ENCODE measurements at places on chromosomes 16 and 17. TPM values are rescaled to one million over a fixed set of nuclear protein-coding genes. Genes with fewer than 3 reads are reported as not detected.

GRCh38 chr16:81626181-81626674, 152.9 kb upstream of the PLCG2 start:
- DNase-seq, result no peak

Gene SYT17
- 5.2 TPM for total RNA-seq

GRCh38 chr17:41013181-41013580, 4.3 kb upstream of the KRTAP3-1 start:
- no peak for DNase-seq

Gene PAFAH1B1
- total RNA-seq, result 118 TPM

Gene MT1X
- total RNA-seq, result 918 TPM

DNA sequence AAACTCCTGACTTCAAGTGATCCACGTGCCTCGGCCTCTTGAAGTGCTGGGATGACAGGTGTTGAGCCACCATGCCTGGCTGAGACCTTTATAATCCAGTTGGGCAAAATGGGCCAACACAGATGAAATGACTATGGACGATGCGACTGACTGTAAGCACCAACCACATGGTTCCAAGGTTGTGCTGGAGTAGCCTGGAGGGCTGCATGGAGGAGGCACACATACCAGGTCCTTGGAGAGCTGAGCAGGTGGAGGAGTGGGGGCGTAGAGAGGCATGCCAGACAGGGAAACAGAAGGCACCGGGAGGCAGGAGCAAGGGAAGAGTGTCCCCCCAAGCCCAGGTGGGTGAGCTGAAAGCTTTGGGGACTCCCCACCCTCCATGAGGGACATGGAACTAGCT, 85.2 kb downstream of the ABR start:
- DNase-seq, result no peak

DNA sequence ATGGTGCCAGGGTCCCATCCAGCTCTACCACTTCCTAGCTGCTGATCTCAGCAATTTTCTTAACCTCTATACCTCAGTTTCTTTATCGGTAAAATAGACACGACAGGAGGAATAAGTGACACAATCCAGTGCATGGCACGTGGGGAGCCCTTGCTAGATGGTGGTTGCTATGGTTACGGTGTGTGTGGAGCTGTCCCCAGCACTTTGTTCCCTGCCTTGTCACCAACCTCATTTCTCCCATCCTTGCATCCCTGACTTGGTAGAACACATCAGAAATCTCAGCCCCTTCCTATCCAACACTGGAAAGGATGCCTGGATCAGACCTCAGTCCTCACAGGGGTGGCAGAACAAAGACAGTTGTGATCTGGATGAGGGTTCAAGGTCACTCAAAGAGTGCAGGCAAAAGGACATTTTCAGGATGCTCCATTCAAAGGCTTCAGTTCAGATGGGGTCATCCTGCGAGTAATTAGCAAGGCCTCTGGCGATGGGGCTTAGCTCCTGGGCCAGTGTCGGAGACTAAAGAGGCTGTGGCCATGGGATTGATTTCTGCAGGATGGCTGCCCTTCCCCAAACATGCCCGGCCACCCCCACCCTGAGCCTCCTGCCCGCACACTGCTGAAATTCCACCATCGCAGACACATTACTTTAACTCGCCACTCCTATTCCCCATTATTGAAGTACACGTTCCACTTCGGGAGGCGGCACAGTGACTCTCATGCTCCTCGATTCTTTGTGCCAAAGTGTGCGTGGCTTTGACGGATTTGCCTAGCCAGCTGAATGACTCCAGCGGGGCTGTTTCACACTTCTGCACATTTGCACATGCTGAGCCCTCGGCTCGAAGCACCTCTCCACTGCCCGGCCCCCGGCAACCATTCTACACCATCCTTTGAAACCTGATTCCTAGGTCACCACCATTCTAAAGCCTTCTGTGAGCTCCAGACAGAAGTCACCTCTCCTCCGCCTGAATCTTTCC, 40.3 kb downstream of the WNT3 start:
- peak; percentile 13 for DNase-seq

GRCh38 chr16:74862743-74863244, 88.2 kb upstream of the FA2H start:
- DNase-seq, result no peak

DNA sequence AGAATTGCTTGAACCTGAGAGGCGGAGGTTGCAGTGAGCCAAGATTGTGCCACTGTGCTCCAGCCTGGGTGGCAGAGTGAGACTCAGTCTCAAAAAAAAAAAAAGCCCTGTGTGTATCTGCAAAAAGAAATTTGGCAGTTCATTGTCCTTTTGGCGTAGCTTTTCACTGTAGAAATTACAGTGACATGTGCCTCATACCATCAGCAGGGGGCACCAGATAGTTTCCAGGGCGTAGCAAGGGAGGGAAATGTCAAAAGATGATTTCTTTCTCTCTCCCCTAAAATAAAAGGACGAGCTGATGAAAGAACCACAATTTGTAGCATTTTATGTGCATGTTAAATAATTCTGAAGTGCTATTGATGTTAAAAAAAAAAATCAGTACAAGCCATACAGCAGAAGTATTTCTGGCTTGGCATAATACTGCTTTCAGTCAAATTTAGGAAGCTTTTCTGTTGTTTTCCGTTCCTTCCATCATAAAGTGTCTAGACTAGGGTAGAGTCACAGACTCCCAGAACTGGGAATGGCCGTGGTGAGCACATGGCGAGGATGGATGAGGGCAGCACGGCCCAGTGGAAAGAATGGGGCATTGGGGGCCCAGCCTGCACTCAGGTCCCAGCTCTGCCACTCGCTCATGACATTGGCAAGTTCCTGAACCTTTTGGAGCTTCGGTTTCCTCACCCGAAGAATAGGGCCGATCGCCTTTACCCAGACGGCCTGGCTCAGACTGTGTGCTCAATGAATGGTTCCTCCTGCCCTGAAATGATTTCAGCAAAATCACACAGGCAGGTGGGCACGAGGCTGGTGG, 59.8 kb upstream of the RPH3AL start:
- DNase-seq, result no peak

DNA sequence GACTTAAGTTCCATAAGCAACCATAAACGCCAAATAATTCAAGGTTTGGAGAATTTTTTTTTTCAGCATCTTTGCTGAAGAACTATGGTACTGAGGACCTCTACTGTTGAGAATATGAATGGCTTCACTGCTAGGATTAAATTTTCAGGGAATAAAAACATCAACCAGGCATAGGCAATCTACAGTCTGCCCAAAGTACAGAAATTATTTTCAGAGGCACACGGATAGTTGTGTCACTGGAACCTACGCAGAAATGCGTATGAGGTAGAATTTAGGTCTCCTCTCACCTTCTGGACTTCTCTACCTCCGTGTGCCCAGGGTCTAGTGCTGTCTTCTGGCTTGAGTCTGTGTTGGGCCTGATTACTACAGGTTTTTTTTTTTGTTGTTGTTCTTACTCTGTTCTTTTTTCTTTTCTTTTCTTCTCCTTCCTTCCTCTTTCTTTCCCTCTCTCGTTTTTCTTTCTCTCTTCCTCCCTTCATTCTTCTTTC, 39.7 kb downstream of the NACA2 start:
- no peak for DNase-seq

DNA sequence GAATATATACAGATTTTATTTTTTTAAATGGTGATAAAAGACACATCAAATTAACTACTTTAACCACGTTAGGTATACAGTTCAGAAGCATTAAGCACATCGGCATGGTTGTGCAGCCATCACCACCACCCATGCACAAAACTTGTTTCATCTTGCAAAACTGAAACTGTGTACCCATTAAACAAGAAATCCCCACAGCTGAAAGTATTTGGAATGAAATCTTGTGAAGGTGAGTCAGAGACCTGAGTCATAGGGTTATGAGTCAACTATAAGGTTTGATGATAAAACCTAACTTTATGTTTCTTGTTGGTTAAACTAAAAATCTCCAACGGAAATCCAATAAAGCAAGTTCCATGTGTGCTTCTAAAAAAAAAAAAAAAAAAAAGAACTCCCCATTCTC, 561.6 kb upstream of the PSMD7 start:
- DNase-seq, result no peak

Gene PRRT2
- 0.63 TPM for total RNA-seq

DNA sequence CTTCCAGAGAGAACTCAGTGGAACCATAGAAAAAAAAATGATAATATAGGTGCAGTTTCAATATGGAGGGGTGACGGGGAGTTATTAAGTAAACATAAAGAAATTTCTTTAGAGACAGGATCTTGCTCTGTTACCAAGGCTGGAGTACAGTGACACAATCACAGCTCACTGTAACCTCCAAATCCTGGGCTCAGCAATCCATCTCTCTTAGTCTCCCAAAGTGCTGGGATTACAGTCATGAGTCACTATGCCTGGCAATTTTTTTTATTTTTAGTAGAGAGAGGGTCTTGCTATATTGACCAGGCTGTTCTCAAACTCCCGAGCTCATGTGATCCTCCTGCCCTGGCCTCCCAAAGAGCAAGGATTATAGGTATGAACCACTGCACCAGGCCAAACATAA, 48.8 kb downstream of the NLRC5 start:
- no peak for DNase-seq

Gene TBX2
- 12.5 TPM for total RNA-seq

DNA sequence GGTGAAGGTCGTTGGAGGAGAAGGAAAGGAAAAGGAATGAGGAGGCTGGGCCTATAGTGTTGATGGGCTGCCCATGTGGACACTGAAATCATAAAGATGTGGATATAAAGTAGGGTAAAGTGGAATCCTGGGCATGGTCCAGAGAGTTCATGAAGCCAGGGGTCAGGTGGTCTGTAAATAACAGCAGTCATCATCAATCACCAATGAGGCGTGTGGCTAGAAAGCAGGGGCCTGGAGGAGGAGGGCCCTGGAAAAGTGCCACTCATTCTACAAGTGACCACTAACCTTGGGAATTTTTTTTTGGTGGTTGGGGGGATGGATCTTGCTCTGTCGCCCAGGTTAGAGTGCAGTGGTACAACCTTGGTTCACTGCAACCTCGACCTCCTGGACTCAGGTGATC, 115.3 kb upstream of the NOL11 start:
- no peak for DNase-seq

GRCh38 chr16:68267612-68268405, 3.5 kb downstream of the SLC7A6 start:
- DNase-seq, result no peak

GRCh38 chr17:917941-918740, 61.4 kb downstream of the NXN start:
- DNase-seq, result no peak

Measured in heart left ventricle (tissue), 16 donors.